Muscle of leg (tissue), 16 donors: ENCODE measurements at places on chromosomes 1 and 21.

GRCh38 chr1:8412183-8412831 is 94.4 kb downstream of the SLC45A1 start:
- peak; percentile 72 for DNase-seq

DNA sequence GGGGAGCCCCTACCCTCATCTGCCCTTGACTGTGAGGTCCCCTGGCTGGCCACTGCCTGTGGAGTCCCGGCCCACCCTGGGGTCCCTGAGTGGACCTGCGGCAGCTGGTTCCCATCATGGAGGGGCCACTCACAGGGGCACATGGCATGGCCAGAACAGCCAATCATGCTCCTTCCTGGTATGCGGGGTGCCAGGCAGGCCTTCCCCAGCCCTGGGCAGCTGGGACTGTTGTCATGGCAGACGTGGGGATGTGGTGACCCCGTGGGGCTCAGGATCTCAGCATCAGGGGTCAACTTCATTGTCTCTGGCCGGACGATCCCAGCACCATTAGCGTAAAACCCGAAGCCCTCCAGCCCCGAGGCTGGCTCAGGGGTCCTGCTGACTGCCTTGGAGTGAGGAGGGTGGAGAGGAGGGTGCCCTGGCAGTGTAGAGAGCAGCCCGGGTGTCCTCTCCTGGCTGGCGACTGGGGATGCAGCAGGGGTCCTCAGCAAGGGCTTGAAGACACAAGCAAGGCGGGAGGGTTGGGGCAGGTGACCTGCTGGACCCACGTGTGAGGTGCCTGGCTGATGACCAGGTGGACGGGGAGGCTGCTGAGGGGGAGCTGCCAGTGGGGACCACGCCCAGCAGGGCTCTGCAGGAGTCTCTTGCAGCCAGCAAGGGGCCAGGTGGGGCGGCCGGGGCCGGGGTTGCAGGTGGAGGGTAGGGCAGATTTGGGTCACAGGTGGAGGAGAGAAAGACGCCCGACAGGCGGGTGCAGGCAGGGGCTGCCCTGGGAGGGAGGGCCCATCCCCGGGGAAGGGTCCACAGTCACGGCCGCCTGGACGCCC is 45.1 kb downstream of the TRIM11 start:
- DNase-seq, result no peak

DNA sequence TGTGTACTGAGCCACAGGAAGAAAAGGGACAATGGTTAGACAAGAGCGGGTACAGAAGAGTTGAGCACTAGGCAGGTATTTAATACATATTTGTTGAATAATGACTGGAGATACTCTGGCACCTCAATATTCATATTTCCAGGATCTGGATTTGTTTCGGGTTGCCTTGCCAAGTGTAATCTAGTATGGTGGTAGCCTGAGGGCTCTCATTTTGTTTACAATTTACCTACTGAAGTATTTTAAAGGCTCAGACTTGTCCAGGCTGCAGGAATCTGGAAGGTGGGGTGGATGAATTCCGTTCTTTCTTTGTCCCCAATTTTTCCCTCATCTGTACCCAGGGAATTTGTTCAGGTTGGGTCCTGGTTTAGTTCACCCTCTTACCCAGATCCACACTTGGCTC is 95.0 kb downstream of the CACHD1 start:
- no peak for DNase-seq

- DNase-seq, result peak; percentile 92
Observed at GRCh38 chr21:26795866-26796329, 49.3 kb downstream of the ADAMTS1 start.

- no peak for DNase-seq
Observed at GRCh38 chr1:26302733-26303405, 3.6 kb downstream of the UBXN11 start.

GRCh38 chr1:67588178-67588855 is 96.7 kb upstream of the GADD45A start:
- DNase-seq, result no peak

DNA sequence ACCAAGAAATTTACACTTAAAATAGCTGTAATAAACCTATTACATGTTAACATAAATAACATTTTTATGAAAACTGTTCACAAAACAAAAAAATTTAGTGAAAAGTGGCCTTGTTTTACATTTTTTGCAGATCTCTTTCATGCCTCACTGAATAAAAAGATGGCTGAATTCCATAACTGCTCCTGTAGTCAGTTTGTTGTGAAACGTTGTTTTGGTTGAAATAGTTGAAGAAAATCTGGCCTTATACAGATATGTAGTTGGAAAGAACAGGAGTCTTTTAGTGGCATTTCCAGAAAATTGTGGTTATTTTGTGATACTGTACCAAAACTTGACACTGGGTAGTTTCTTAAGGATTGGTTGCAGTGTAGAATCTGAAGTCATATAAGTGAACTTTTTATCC is 18.1 kb downstream of the ITSN1 start:
- DNase-seq, result no peak

DNA sequence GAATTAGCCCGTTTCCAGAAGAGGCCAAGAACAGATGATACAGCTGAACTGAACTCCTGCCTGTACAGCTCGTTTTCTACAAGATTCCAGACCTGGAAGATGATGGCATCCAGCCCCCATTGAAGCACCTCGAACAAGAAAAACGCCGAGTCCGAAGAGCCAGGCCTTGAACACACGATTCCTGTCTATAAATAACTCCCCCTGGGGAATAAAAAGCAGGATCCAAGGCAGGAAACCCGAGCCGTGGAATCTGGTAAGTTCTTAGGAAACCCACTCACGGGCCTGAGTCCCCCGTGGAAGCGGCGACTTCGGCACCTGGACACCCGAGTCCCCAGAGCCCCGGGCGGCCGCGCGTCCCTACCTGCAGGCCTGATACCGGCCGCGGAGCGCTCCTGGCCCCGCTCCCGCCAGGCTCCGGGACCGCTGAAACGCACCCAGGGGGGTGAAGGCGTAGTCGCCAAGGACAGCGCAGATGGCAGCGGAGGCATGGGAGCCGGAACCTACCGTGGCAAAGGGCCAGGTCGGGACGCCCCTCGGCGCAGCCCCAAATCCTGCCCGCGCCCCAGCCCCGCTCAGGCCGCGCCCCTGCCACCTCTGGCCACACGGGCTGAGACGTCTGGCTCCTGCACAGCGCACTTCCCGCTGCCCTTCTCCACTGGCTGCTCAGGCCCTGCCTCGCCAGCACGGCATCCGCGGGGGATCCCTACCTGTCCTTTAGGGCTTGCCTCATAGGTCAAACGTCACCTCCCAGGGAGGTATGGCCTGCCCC is 14.0 kb upstream of the HLCS start:
- peak; percentile 49 for DNase-seq

- DNase-seq, result no peak
Observed at GRCh38 chr1:226976978-226977642, 37.0 kb downstream of the COQ8A start.
